Nephron progenitor cell (in vitro differentiated cells): ENCODE measurements at places on chromosomes 16 and 17.
A peak's percentile ranks its signal among the peaks of the same experiment; 100 is the strongest.

DNA sequence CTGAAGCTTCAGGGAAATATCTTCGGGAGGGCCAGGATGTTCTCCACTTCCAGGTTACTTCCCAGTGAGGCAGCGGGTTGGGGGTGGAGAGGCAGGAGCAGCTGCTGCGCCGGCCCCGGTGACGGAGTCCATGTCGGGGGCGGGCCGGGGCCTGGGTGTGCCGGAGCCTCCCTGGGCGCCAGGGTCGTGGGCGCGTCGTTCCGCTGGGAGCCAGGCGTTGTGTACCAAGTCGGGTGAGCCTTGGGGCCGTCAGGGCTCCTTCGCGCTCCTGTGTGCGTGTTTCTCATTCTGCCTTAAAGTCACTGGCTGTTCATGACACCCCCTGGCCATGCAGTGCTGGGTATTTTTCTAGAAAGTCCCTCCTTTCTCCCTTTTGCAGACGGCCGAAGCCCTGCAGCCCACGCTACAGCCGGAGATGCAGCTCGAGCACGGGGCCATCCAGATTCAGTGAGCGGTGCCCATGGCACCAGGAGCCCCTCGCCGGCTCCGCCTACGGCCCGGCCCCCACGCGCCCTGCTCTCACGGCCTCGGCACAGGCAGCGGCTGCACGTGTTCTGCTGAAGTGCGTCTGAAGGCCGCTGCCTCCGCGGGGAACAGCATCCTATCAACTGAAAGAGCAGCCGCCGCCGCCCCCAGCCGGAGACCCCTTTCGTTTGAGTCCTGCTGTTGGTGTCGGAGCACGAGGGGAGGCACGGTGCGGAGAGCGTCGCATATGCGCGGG, 125.1 kb downstream of the BANP start:
- no peak for DNase-seq

- no peak for DNase-seq
These were observed 54.1 kb downstream of the TNFRSF13B start for GRCh38 chr17:16917671-16918394.

DNA sequence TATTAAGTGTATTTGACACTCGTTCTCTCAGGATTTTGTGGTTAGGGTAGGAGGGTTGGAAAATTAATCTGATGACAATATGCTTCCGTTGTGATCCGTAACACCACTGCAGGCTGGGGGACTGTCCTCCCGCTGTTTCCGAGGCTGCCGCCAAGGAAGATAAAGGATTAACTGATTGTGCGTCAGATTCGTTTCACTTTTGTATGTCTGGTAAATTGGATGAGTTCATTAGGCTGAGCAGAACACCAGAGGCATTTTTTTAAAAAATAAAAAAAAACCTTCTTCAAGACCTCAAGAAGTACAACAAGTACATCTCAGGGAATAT, 486.7 kb upstream of the SALL1 start:
- DNase-seq: no peak

DNA sequence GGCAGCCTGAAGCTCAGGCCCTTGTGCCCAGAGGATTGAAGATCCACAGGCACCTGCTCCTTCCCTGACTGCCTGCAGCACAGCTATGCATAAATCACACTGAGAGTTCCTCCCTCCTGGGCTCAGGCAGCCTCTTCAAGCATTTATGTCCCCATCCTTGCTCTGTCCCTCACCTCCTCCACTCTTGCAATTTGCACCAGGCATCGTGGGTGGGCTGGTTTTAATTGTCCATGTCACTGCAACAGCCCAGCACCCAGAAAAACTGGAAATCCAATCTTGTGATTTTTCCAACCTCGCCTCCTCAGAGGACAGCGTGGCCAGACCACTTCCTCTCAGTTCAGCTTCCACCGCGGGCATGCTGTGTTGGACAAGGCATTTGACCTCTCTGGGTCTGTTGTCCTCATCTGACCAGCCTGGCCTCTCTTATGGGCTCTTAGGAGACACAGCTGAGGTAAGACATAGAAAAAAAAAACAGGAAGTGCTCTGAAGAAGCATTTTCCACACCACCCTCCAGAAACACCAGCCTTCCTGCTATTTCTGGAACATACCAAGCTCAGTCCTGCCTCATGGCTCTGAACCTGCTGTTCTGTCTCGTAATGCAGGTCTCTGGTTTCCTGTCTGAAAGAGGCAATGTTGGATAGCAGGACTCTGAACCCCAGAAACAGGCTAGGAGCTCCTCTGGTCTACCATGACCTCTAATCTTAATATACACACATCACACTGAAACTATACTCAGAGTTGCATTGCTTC, 8.3 kb downstream of the TMEM114 start:
- DNase-seq: peak; percentile 38

DNA sequence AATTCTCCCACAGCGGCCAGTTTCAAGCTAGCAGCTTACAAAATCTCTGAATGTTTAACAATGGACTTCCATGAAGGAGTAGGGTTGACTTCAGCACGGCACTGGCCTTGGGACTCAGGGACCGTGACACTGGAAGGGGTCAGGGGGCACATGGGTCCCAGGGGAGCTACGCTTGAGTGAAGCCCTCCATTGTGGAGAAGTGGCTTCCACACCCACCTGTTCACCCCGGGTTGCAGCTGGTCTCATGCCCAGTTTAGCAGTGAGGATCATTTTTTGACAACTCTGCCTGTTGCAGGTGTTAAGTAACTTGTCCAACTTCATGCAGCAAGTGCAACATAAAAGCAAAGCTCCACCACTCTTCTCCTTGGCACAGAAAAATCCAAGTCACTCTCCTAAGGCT, 510.2 kb downstream of the CDH13 start:
- peak; percentile 51 for DNase-seq
